NCI-H774 (cell line): ENCODE measurements at places on chromosomes 11 and 22.

- DNase-seq, result no peak
These were observed 33.5 kb upstream of the CAT start for GRCh38 chr11:34405079-34405858.

DNA sequence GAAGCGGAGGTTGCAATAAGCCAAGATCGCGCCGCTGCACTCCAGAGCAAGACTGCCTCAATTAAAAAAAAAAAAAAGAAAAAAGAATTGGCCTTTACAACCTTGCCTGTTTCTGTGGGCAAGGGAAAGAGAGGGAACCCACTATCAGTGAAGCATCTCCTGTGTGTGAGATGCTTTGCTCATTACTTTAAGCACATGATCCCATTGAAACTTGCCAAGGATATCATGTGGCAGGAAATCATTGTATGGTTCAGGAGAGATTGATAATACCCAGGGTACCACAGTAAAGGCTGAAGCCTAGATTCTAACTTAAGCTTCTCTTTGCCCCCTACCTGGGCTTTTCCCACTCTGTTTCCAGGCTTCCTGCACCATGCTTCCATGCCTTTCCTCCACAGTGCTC lies 3.6 kb downstream of the LDLRAD3 start:
- no peak for DNase-seq

GRCh38 chr11:121421149-121421901 lies 30.8 kb upstream of the SORL1 start:
- DNase-seq, result no peak

DNA sequence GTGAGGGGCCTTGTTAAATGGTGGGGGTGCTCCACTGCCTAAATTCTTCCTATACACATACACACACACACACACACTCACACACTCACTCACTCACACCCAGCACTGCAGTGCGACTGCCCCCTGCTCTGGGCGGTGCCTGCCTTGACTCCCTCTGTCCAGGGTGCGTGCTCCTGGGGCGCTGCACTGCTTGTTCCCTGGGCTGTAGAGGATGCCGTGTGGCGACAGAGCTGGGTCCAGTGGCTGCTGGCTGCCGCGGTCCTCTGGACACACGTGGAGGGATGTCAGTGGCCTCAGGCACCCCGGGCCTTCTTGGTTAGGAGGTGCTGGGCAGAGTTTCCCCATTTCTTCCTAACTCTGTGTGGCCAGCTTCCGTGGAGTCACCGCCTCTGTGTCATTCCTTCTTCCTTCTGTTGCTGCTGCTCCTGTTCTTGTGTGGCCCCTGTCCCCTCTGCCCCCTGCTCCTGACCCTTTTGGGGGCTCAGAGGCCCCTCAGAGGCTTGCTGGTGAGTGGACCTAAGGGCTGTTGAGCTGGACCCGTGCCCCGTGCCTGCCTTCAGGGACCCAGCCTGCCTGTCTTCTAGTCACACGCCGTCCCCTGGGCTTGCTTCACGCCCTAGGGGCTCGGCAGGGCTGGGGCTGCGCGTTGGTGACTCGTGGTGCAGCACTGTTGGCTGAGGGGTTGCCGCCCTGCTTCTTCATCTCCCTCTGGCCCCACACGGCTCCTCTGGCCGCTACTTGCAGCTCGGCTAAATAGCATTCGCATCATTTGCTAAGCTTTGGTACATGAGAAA lies 147.0 kb downstream of the TBC1D22A start:
- no peak for DNase-seq

GRCh38 chr22:37965940-37966664 lies 12.6 kb downstream of the POLR2F start:
- no peak for DNase-seq
